Suprapubic skin (tissue), 4 donors: ENCODE measurements at places on chromosomes 5 and 9. TPM values are rescaled to one million over a fixed set of nuclear protein-coding genes. Genes with fewer than 3 reads are reported as not detected.

USP20 gene
- total RNA-seq = 51.4 TPM

IL4 gene
- total RNA-seq = not detected

PCDHGB4 gene
- total RNA-seq = 4.1 TPM

SEMA4D gene
- total RNA-seq = 42.3 TPM

DMRT1 gene
- not detected for total RNA-seq

CPLANE1 gene
- 6.3 TPM for total RNA-seq

LHX3 gene
- 0.26 TPM for total RNA-seq

RASGRF2 gene
- 2.3 TPM for total RNA-seq

IRX1 gene
- total RNA-seq = 7.2 TPM

PLGRKT gene
- total RNA-seq = 18.5 TPM

CTXN3 gene
- total RNA-seq = not detected

PDZD2 gene
- 195 TPM for total RNA-seq

DAB2IP gene
- total RNA-seq = 47.6 TPM

LIFR gene
- total RNA-seq = 71.4 TPM

PRDM9 gene
- not detected for total RNA-seq

UNC5A gene
- not detected for total RNA-seq

SCGB3A2 gene
- total RNA-seq = not detected

UGCG gene
- 114 TPM for total RNA-seq

CCDC192 gene
- total RNA-seq = not detected

SLC45A2 gene
- total RNA-seq = 2.1 TPM

PCDHB9 gene
- 3.2 TPM for total RNA-seq

MLANA gene
- 47.4 TPM for total RNA-seq

MRPL50 gene
- 10.5 TPM for total RNA-seq

ZNF618 gene
- total RNA-seq = 4.8 TPM

ADGRD2 gene
- not detected for total RNA-seq
